ENCODE measurements at places on chromosomes 16 and 17. TPM values are rescaled to one million over a fixed set of nuclear protein-coding genes. Genes with fewer than 3 reads are reported as not detected.

DNA sequence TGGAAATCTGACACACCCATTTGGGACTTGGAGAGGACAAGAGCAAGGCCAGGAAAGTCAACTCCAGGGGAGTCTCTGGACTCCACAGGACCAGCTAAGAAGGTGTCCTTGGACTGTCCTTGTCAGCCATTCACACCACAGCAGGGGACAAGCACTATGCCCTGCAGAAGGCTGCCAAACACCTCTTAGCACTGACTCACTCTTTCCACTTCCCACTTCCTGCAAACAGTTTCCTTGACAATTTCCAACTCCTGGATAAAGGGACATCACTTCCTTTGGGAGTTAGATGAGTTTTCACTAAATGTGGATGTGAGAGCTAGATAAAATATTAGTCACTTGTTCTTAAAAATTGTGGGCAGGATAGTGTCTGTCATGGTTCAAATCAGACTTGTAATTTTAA lies 37.8 kb upstream of the BCAR1 start:
- H3K4me1 ChIP-seq: peaks cover 21% of the 10 kb centered on the region
- H3K36me3 ChIP-seq: peaks cover 39% of the 10 kb centered on the region
- no peak for DNase-seq
- no peak overlapping the region for H3K4me3 ChIP-seq
- H3K27ac ChIP-seq: peak overlapping the region; percentile 65

DNA sequence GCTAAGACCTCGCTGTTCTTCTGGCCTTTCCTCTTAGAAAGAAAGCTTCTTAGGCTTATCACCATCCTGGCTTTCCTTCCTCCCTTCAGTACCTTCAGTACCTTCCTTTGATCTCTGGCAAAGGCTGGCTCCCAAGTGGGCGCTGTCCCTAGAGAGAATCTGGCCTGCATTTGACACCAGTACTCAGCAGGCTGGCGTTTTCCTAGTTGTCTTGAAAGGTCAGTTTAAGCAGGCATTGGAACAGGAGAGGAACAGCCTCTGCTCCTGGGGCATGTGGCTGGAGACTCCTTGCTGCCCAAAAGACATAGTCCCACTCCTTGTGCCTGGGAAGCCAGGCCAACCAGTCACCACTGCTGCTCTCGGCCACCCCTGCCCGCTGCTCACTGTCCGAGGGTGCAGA lies 34.1 kb downstream of the TMEM238L start:
- DNase-seq: no peak
- no peak overlapping the region for H3K27ac ChIP-seq
- no peaks in the 10 kb centered on the region for H3K36me3 ChIP-seq
- H3K4me1 ChIP-seq: no peaks in the 10 kb centered on the region

- no peaks in the 10 kb centered on the region for H3K36me3 ChIP-seq
- H3K4me3 ChIP-seq: no peak overlapping the region
- H3K4me1 ChIP-seq: peaks cover 13% of the 10 kb centered on the region
- H3K27me3 ChIP-seq: no peaks in the 10 kb centered on the region
- no peak overlapping the region for H3K27ac ChIP-seq
These were observed 15.8 kb upstream of the CAVIN1 start for GRCh38 chr17:42438600-42439567.

- no peak for DNase-seq
- H3K27ac ChIP-seq: no peak overlapping the region
- H3K4me1 ChIP-seq: no peaks in the 10 kb centered on the region
- no peaks in the 10 kb centered on the region for H3K36me3 ChIP-seq
- H3K4me3 ChIP-seq: no peak overlapping the region
These were observed 27.1 kb downstream of the TBC1D3B start for GRCh38 chr17:36149296-36149820.

GRCh38 chr17:45826919-45827588 lies 17.6 kb upstream of the SPPL2C start:
- no peaks in the 10 kb centered on the region for H3K4me1 ChIP-seq
- H3K27ac ChIP-seq: no peak overlapping the region
- no peak for DNase-seq
- H3K4me3 ChIP-seq: no peak overlapping the region

DNA sequence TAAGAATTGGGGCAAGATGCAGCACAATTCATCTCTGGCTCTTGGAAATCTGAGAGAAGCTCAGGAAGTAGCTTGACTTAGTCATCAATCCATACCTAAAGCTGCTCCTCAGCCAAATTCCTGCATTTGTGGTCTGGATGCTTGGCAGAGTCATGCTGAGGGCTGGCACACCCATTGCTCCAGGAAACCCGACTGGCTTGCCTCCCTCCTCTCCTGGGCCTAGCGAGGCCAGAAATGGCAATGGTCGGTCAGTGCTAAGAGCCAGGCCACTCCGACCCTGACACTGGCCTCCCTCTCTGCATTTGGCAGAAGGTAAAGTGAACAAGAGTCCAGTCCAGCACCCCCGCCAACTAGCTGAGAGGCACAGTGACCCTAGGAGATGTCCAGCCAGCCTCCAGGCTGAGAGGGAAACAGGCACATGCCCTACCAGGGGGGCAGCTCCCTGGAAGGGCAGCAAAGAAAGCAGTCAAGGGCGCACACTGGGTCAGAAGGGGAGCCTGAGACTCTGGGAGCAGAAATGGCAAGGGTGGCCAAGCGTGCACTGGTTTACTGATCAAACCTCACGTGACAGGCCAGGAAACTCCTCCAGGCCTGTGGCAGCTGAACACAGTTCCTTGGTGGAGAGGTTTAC lies 10.0 kb downstream of the POLDIP2 start:
- peaks cover 37% of the 10 kb centered on the region for H3K36me3 ChIP-seq
- H3K27me3 ChIP-seq: no peaks in the 10 kb centered on the region
- H3K27ac ChIP-seq: peak overlapping the region; percentile 82
- peaks cover 21% of the 10 kb centered on the region for H3K4me1 ChIP-seq
- H3K4me3 ChIP-seq: no peak overlapping the region

DNA sequence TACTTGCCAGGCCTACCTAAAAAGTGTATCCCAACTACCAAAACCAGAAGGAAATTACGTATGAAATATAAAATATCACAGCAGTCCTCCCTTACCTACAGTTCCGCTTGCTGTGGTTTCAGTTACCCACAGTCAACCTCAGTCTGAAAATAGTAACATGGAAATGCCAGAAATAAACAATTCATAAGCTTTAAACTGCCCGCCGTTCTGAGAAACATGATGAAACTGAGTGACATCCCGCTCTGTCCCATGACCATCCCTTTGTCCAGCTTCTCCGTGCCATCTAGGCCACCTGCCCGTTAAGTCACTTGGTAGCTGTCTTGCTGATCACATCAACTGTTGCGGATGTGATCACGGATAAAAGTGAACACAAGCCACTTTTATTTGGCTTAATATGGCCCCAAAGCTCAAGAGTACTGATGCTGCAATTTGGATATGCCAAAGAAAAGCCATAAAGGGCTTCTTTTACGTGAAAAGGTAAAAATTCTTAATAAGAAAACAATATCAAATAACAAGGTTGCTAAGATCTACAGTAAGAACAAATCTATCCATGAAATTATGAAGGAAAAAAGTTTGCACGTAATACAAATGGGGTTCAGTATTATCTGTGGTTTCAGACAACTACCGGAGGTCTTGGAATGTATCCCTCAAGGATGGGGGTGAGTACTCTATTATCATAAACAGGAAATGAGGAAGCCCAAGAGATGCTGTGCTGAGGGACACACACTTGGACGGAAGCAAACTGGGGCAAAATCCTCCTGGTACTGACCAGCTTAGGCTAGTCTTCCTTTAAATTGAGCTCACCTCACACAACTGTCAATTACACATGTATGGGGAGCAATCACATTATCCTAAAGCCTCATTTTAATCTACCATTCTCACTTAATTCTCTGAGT lies 8.2 kb downstream of the USP22 start:
- peaks cover 6% of the 10 kb centered on the region for H3K36me3 ChIP-seq
- no peak for DNase-seq
- peaks cover 71% of the 10 kb centered on the region for H3K4me1 ChIP-seq

DNA sequence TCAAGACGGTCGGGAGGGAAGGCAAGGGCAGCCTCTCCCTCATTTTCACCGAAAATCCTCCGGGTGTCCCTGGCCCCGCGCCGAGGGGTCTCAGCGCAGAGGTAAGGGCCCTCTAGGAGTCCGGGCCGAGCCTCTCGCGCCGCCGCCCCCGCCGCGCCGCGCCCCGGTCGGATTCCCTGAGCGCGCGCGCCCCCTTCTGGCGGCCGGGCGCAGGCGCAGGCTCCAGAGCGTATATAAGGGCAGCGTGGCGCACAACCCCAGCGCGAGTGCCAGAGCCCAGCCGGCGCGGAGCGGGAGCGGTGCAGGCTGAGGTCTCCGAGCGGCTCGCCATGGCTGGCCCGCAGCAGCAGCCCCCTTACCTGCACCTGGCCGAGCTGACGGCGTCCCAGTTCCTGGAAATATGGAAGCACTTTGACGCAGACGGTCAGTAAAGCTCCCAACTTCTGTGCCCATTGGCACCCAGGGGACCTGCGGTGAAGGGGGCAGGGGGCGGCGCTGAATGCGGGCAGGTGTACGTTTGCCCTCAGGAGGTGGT lies at the start of gene CALB2:
TSS of gene CALB2 (plus strand) at position 260 of the 535 bp plus-strand sequence. CDS start at position 330, 70 bp downstream.
- no peak within 1 kb of the TSS for H3K27ac ChIP-seq
- H3K27me3 ChIP-seq: peaks cover 7% of the 10 kb centered on the region
- H3K36me3 ChIP-seq: no peaks in the 10 kb centered on the region

DNA sequence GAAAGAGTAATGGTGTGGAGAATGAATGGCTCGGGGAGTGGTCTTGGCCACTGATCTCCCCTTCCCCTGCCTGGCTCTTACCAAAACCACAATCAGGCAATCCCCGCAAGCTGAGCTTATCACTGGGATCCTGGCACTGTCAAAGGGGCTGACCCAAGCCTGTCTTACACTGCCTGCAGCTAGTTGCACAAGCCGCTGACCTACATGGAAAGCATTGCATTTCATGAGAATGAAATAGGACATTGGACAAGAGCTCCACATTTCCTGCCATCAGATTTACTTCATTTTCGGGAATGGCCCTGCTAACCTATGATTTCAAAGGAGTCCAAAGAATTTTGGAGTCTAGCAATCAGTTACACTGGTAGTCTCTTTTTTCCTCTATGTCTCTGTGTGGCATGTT lies 146.4 kb downstream of the PCTP start:
- DNase-seq: no peak
- no peak overlapping the region for H3K27ac ChIP-seq
- no peaks in the 10 kb centered on the region for H3K27me3 ChIP-seq
- no peak overlapping the region for H3K4me3 ChIP-seq
- H3K4me1 ChIP-seq: no peaks in the 10 kb centered on the region

DNA sequence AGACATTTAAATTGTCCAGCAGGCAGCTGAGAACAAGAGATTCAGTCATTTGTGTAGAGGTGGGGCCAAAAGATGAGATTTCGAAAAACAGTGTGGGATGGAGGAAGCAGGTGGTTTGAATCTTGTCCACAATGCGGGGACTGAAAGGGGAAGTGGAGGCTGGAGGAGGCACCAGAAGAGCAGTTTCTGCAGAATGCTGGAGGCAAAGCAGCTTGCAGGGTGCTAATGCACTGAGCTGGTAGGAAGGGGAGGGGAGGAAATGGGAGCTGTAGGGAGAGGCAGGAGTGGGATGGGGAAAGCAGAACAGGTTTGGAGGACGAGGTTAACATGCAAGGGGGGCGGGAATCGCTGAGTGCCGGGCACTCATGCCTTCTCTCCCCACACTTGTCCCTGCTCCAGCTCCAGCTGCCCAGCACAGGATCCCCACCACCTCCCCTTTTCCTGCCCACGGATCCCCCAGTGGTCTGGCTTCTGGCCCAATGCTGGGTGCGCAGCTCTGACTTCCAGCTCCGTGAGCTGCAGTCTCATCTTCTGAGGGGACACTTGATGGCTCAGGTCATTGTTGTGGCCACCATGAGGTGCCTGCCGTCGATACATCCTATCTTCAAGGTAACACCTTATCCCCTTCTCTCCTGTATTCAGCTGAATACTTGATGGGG lies 9.4 kb downstream of the C17orf100 start:
- H3K27ac ChIP-seq: no peak overlapping the region
- H3K4me3 ChIP-seq: no peak overlapping the region
- H3K36me3 ChIP-seq: peaks cover 3% of the 10 kb centered on the region
- no peak for DNase-seq

- DNase-seq: no peak
- H3K4me1 ChIP-seq: peaks cover 8% of the 10 kb centered on the region
- peaks cover 12% of the 10 kb centered on the region for H3K27me3 ChIP-seq
- H3K27ac ChIP-seq: no peak overlapping the region
These were observed 16.8 kb upstream of the ENGASE start for GRCh38 chr17:79057737-79058385.

The TBC1D3H gene
- total RNA-seq: not detected

The ODAD4 gene
- 1.9 TPM for total RNA-seq

The GPR139 gene
- not detected for total RNA-seq

The SPATA32 gene
- 0.18 TPM for total RNA-seq

The CACNG5 gene
- not detected for total RNA-seq

The SULT1A1 gene
- 11.4 TPM for total RNA-seq

The SGSH gene
- total RNA-seq: 71.0 TPM

Measured in osteocyte (in vitro differentiated cells).